ENCODE measurements at places on chromosomes 6 and 20. TPM values are rescaled to one million over a fixed set of nuclear protein-coding genes. Genes with fewer than 3 reads are reported as not detected.

Gene JAG1
- total RNA-seq = 0.11 TPM

Gene HMGCLL1
- total RNA-seq = not detected

GRCh38 chr20:50380697-50381040 lies 129.5 kb upstream of the PTPN1 start:
- DNase-seq = no peak

DNA sequence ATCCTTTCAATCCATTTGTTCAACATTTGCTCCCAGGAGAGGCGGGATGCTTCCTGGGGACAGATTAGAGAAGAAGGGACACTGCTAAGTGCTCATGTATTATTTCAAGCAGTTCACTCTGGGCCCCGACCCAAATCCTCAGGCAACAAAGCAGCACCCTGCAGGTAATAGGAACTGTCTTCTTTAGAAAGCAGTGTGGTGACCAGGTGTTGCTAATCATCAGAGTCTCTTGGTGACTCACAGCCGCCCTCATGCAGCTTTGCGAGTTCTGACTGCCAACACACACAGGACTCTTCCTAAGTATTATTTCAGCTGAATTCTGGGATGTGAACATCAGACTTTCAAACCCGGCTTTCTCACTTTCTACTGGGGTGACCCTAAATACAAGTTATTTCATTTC lies 356.4 kb downstream of the PRKN start:
- DNase-seq = no peak

DNA sequence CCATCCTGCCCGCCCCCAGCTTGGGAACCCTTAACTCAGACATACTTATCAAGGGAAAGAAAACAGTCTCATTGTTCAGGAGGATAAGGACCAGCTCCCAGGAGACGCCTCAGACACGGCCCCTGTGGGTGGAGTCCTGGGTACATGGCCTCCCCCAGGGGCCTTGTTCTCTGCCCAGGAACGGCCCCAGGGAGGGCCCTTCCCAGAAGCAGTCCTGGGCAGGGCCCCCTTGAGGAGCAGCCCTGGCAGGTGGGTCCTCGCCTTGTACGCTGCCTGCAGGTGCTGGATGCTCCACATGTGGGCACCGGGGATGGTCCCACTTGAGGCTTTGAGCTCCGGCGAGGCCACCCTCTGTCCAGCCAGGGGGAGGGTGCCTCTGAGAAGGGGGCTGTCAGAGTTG lies 4.5 kb upstream of the GATA5 start:
- no peak for DNase-seq

- DNase-seq = no peak
Measured at GRCh38 chr6:5936631-5937030, 70.1 kb downstream of the NRN1 start.

DNA sequence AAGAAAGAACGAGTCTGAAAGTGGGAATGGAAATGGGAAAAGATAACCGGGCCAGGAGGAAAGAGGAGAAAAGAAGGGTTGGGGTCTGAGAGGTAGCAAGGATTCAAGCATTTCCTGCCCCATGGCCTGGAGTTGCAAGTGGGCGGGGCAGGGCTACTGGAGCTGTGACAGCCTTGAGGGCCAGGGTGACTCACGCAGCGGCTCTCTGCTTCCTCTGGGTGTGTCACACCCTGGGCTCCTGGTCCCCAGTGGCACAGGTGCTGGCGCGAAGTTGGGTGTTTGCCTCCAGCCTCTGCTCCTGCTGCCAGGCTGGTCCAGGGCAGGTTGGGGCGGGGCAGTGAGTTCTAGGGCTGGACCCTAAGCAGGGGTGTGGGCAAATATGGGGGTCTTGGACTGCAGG lies 3.3 kb upstream of the ULBP3 start:
- no peak for DNase-seq

DNA sequence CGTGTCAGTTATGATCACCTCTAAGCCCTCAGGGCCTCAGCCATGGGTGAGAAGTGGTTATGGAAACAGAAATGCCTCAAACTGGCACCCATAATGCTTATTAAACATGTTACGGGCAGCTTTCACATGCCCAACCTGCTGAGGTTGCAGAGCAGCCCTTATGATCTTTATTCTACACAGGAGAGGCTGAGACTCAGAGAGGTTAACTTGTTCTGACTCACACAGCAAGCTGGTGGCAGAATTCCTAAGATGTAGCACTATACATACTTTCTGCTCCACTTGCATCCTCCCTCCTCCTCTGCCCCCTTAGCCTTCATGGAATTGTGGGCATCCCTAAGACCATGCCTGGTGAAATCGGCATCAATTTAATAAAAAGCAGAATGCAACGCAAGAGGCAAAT lies 34.7 kb upstream of the IGF2R start:
- no peak for DNase-seq

- no peak for DNase-seq
Measured at GRCh38 chr20:50346374-50347283, 156.0 kb downstream of the CEBPB start.

DNA sequence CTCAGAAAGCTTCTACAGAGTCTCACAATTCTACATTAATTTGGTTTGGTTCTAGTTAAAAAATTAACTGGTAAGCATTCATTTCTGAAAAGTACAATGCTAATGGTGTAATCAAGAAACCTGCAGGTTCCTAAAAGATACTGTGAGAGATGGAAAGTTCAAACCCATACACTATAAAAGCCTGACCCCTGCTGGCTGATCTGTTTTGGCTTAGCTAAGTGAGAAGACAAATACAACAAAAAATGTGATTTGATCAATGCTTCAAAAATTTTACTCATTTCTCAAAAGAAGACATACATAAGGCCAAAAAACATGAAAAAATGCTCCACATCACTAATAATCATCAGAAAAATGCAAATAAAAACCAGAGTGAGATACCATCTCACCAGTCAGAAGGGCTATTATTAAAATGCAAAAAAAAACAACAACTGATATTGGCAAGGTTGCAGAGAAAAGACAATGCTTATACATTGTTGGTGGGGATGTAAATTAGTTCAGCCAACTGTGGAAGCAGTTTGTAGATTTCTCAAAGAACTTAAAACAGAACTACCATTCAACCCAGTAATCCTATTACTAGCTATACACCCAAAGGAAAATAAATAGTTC lies 102.8 kb downstream of the MOXD1 start:
- peak; percentile 29 for DNase-seq

GRCh38 chr6:4316867-4317400 lies 181.6 kb upstream of the ECI2 start:
- no peak for DNase-seq

DNA sequence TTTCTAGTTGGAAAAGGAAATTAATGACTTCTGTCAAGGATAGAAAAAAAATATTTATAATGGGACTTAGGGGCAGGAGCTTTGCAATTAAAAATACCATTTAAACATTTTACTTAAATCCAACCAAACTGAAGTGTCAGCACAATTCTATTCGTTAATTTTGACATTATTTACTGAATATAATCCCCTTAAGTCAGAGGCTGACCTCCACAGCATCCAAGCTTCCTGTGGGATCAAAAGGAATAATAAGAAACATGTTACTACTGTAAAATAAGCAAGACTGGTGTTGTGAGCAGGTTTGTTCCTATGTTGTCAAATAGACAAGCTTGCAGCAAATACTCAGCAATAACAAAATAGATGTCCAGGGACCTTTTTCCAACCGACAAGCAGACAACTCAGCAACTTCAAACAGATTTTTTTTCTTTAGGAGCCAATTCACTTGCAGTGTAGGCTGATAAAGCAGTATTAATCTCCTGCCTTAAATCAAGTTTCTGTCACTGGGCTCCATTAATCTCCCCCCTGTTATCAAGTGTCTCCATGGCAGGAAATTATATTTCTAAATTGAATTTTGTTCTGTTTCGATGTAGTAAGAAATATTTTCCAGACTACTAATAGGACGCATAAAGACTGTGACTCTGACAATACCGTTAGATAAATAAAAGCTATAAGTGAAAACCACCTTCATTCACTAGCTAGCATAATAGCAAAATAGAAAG lies 157.4 kb downstream of the HACE1 start:
- no peak for DNase-seq

Measured in activated naive CD4-positive, alpha-beta T cell treated with anti-CD3 and anti-CD28 coated beads, Interleukin-2, amount 50 U/mL, for 72 hours (primary cell).